ENCODE measurements at places on chromosomes 1 and 21. TPM values are rescaled to one million over a fixed set of nuclear protein-coding genes. Genes with fewer than 3 reads are reported as not detected.

The SPATA21 gene
- not detected for total RNA-seq

The LCE2C gene
- total RNA-seq = not detected

- DNase-seq = no peak
Observed at GRCh38 chr1:78038491-78038939, 7.3 kb upstream of the GIPC2 start.

DNA sequence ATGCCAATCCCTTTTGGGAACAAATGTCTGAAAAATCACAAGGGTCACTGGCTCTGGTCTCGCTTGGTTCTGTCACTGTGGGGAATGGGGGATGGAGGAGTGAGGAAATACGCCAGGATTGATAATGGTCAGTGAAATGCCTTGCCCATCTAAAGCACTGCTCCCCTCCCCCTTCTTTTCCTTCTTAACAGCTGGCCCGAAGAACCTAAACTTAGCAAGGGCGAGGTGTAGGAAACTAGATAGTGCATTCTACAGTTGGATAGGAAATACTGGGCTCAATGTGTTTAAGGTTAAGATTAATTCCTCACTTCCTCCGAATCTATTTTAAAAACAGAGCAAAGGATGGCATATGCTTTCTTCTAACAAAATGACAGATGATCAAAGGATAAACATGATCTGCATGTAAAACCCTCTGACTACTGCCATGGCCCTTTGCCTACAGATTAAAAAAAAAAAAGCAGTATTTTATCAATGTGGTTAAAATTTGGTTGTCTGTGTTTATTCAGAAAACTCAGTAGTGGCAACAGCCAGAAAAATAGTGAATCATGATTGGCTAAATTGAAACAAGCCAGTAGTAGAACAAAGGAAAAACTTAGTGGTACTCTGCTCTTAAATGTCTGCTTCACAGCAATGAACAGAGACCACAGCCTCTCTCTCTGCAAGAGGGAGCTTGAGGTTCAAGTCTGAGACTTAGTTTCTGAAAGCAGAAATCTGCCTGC lies 86.1 kb upstream of the VAV3 start:
- no peak for DNase-seq

- no peak for DNase-seq
Observed at GRCh38 chr1:203488539-203488938, 5.4 kb upstream of the OPTC start.

The ZNF362 gene
- total RNA-seq = 122 TPM

DNA sequence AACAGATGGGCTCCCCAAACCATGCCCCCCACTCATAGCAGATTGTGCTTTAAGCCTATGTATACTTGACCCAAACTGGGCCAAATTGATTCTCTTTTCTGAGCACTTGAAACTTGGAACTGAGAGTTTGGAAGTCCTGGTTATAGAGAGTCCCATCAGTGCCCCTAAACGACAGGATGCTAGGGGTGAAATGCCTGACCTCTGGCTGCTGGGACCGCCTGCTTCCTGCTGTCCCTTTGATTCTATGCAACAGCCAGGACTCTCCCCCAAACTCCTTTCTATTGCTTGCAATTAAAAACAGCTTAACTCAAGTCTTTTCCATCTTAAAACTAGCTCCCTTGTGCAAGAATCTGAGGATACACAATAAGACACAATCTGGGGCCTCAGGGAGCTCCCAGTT lies 4.7 kb downstream of the C1orf210 start:
- DNase-seq = no peak

DNA sequence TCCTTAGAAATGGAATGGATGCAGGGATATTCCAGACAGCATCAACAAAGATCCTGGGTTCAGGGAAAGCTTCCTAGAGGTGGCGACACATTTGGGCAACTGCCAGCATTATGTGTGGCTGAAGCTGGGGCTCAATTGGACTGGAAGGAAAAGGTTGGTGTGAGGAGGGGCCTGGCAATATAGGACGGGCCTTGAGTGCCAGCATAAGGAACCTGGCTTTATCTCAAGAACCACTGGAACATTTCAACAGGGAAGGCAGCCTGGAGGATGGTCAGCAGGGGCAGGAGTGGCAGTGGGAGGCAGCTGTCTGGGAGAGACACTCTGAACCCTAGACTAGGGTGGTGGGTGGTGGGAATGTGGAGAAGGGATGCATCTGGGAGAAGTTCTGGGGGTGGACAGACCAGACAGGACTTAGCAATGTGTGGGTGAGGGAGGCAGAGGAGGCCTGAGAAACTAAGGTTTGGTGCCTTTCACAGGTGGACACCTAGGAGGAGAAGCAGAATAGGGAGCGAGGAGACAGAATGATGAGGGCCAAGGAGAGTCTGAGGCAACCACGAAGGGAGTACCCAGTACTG lies 3.5 kb downstream of the SH3BGRL3 start:
- no peak for DNase-seq

Measured in chondrocyte (in vitro differentiated cells).